ENCODE measurements at places on chromosomes 11 and 22.

- DNase-seq: no peak
These were observed 5.1 kb upstream of the MYRF start for GRCh38 chr11:61747192-61747966.

DNA sequence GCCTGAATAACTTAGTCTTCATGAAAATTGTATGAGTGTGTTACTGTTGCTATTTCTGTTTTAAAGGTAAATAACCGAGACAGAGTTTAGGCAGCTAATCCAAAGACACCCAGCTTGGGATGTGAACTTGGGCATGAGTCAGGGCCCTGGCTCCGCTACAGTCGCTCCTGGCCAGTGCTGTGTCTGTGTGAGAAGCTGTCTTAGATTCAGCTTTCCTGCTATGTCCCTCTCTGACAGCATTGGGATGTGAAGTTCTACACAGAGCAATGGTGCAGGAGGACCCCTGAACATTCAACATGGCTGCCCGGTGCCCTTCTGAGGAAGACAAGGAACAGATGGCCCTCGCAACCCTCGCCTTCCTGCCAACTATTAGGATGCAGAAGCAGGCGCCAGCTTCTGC lies 49.4 kb downstream of the GALNT18 start:
- no peak for DNase-seq

DNA sequence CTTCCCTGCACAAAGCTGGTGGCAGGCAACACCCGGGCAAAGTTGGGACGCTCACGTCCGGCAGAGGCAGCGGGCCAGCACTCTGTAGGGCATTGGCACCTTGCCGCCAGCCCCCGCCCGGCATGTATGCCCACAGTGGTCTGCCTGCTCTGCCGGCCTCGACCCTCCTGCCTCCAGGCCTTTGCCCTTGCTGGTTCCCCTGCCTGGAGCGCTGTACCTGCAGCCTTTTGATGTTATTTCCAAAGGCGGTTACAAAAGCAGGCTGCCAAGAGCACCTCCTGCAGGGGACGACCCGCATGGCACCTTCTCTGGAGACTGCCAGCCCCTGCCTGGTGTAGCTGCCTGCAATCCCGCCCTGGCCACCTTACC lies 56.5 kb upstream of the SHISAL1 start:
- DNase-seq: no peak

GRCh38 chr11:17987826-17988225 lies 25.0 kb downstream of the SERGEF start:
- DNase-seq: no peak

DNA sequence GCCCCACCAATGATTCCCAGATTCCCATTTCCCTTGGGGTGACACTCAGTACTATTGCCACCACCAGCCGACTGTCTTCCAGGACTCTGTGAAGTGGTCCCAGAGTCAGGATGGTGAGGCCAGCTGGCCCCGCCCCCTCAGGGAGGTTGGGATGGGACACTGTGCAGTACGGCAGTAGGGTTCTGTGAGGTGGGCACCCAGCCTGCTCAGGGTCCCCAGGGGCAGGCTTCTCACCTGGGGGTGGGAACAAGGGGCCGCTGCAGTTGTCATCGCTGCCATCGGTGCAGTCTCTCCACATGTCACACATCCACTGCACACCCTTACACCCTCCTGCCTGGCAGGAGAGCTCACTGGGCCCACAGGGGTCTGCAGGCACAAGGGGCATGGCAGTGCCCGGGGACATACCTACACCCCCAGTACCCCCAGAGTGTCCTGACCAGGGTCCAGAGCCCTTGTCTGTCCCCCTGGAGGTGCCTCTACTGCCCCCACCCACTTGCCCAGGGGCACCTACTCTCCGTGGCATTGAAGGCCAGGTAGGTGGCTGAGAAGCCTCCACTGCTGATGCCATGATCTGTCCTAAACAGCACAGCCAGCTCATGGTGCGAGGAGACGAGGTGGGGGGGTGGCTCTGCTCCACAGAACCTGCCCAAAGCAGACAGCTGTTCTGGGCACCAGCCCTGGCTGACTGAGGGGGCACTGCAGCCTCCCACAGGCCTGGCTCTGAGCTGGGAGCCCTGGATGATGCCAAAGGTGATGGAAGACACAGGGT lies 1.9 kb upstream of the C1QTNF5 start:
- no peak for DNase-seq

GRCh38 chr11:67029146-67029545 lies 6.2 kb downstream of the SYT12 start:
- DNase-seq: no peak

DNA sequence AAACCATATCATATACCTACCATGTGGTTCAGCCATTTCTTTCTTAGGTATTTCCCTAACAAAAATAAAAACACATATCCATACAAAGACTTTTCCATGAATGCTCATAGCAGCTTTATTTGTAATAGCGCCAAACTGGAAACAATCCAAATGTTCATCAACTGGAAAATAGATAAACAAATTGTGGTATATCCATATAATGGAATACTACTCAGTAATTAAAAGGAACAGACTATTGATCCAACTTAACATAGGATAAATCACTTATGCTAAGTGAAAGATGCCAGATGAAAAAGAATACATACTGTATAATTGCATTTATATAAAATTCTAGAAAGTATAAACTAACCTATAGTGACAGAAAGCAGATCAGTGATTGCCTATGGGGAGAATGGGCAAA lies 323.3 kb downstream of the BUD13 start:
- DNase-seq: no peak

DNA sequence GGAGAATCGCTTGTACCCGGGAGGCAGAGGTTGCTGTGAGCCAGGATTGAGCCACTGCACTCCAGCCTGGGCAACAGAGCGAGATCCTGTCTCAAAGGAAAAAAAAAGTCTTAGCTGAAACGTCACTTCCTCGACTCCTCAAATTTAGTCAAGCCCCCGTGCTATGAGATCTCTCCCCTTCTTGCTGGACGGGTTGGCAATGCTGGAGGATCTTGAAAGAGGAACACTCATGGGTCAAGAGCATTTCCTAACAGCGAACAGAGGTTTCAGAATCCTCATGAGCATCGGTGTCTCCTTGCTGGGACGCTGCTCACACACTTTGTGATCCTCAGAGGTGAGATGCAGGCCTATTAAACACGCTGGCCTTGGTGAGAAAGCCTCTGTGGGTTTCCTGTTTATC lies 35.9 kb downstream of the APOL3 start:
- DNase-seq: no peak

DNA sequence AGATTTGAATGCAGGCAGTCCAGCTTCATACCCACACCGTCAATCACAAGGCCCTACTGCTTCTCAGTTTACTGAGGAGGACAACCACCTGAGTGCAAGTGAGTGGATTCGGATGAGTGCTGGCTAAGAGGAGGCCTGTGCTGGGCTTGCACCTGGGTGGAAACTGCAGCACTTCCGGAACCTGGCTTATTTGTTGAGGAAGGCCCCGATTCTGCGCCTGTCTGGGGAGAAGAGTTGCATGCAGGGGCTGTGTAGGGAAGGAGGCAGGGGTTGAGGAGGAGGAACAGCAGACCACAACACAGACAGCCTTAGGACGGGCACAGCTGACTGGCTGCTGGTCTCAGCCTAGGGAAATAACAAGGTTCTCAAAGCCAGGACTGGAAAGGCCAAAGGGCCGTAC lies 20.8 kb downstream of the ABTB2 start:
- DNase-seq: no peak

GRCh38 chr11:72244361-72245262 lies 636 bp upstream of the PHOX2A start:
- no peak for DNase-seq
